ENCODE measurements at places on chromosomes 1 and 21.

DNA sequence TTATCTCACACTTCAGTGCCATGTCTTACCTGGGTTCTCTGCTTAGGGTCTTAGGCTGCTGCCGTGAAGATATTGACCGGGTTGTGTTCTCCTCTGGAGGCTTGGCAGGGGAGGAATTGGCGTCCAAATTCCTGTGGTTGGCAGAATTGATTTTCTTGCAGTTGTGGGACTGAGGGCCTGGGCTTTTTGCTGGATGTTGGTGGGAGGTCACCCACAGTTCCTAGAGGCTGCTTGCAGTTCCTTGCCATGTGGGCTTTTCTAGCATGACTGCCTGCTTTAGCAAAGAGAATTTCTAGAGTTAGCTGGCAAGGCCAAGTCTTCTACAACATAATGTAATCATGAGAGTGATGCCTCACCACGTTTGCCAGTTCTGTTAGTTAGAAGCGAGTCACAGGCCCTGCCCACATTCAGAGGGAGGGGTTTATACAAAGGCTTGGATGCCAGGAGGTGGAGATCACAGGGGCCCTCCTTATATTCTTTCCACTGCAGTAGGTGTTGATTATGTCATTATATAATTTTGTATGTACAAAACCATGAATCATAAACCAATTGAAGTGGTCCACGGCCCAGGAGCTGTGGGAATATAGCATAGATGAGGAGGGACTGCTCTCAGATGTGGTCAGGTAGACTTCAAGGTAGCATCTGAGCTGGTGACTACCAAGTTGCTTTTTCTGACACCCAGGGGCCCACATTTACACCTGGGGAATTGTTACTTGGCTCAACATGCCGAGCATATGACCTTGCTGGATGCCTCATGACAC lies 6.6 kb downstream of the UBL4B start:
- DNase-seq, result no peak

- DNase-seq, result no peak
Measured at GRCh38 chr1:18302788-18303413, 177.8 kb upstream of the KLHDC7A start.

DNA sequence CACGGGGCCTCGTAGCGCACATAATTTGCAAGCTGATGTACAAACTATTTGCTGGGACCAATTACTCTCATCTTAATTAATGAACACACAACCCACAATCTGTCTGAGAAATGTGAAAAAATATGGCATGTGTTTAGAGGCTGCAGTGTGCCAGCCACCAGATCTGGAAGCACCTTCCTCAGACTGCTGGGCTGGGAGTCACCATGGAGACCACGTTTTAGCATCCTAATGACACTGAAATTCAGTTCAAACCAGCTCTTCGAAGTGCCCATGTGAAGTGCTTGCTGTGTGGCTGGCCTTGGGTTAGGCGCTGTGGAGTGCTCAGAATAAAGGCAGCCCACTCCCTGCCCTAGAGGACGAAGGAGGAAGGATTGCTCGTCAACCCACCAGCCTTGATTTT lies 482.4 kb downstream of the OMA1 start:
- DNase-seq, result no peak

DNA sequence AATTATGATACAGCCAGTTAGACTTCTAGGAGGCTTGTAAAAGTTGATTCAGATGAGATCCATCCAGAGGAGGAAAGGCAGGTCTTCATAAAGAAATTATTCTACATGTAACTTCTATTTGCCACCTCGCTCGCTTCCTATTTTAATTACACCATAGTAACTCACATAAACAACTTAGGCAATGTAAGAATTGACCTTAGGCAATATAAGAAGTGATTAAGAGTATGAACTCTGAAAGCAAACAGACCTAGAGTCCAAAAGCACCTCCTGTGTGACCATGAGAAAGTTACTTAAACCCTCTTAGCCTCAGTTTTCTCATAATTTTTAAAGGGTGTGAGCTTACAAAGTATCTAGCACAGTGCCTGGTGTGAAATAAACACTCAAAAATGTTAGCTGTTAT lies 192.7 kb upstream of the NFIA start:
- no peak for DNase-seq

- DNase-seq, result no peak
Measured at GRCh38 chr21:31349208-31349607, 5.1 kb upstream of the TIAM1 start.

Data from hematopoietic multipotent progenitor cell treated with erythropoietin and hydrocortisone succinate and interleukin-3 and kit ligand, for 17 days (in vitro differentiated cells).